ENCODE measurements at places on chromosomes 7 and 10.

- DNase-seq = no peak
Observed at GRCh38 chr7:70573071-70573661, 558.8 kb upstream of the GALNT17 start.

- no peak for DNase-seq
Observed at GRCh38 chr7:146175716-146176115, 59.1 kb downstream of the CNTNAP2 start.

GRCh38 chr10:110455446-110455845 is 42.3 kb upstream of the DUSP5 start:
- DNase-seq = no peak

DNA sequence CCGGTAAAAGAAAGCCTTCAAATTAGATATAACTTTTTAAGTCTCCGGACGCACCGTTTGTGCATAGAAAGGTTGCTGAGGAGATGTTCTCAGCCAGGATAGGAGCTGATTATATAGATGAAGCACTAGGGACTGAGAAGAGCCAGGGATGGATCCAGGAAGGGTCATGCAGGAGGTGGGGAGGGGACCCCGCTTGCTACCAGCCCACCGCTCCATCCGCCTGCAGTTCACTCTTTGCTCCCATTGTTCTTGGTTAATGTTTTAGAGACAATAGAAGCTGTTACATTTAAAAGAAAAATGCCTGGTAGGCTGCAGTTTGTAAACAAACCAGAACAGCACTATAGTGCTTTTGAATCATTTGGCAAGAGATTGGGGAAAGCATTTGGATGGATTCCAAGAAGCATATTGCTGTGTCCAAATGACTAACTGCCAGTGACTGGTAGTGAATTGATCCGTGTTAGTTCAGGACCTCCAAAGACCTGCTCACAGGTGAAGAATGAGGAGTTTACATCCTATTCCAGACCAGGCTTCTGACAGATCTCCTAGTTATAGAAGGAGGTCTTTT is 175.9 kb upstream of the TAC1 start:
- DNase-seq = peak; percentile 43

GRCh38 chr7:79461660-79462059 is 8.2 kb upstream of the MAGI2 start:
- no peak for DNase-seq

DNA sequence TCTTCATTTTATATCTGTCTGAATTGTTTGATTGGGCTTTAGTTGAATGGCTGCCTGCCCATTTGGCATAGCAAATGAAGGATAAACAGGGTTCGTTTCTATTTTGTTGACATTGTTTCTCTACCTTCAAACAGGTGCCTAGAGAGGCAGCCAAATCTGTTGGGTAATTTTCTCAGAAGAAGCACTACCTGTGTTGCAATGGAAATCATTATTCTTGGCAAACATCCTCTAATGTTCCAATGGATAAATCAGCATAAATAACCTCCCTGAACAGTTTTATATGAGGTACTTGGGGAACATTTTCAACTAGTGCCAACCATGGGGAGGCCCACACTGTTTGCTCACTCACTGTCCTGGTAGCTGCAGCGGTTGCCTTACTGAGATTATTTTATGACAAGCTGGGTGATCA is 64.4 kb upstream of the PLPP4 start:
- no peak for DNase-seq

- DNase-seq = no peak
Observed at GRCh38 chr7:133016604-133017003, 65.3 kb downstream of the CHCHD3 start.

DNA sequence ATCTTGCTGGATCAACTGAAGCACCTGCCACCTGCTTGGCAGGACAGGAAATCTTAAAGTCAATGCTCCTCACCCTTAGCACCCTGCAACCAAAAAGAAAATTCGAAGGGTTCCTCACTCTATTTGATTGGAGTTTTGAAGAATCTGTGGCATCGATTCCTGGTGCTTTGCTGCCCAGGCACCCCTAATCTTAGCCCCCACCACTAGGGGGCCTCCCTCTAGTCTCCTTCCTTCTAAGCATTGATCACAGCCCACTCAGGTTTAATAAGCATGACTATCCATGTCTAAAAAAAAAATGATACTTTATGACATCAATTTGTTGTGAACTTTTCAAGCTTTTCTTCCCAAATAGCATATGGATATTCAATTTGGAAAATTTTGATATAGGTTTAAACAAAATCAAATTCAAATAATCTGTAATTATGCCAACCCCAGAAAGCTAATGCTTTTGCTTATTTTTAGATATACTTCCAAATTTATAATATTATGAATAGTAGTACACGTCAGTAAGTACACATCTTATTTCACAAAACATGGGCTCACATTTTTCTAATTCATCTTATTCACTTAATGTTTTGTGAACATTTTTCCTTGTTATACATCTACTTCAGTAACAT is 45.3 kb downstream of the NRG3 start:
- DNase-seq = peak; percentile 0

DNA sequence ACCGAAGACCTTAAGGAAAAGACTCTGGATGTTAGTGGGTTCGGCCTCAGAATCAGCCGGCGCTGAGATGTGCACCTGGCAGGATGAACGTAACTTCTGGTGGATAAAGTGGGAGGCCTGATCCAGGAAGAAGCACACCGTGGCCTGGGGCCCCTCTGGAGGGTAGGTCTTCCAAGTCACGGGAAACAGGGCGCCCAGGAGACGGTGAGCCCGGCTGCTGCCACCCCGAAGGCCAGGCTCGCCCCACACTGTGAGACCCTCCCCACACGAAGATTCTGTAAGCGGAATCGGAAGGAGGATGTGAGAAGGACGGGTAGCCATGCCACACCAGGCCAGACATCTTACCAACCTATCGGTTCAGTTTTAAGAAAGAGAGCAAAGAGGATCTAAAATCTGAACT is 279.0 kb downstream of the DNAJB6 start:
- no peak for DNase-seq

DNA sequence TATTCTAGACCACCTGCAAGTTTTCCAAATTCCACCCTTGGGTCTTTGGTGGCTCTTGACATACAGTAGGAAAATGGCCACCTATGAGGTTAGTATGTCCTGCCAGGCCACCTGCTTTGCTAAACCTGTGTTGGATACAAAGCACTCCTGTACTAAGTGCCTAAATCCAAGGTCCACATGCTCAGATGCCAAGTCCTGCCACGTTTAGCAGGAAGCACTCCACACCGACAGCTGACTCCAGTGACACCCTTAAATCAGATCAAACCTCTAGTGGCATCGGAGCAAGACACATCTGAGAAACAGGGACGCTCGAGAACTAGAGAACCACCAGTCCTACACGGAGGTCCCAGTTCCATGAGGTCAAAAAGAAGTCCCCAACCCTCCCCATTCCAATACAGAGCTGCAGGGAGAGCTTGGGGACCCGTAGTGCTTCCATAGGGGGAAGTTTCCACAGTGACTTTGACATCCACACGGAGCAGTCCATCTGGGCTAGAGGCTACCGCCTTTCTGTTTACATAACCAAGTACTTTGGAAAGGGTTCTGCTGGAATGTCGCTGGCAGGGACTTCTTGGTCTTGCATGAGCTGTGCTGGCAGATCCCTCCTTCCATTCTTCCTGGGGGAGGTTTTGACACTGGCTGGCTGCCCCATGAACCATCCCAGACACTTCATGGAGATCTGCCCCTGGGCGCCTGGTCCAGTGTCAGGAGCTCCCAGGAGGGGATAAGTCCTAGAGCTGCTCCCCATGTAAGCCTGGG is 290.6 kb downstream of the PRPF18 start:
- DNase-seq = no peak

DNA sequence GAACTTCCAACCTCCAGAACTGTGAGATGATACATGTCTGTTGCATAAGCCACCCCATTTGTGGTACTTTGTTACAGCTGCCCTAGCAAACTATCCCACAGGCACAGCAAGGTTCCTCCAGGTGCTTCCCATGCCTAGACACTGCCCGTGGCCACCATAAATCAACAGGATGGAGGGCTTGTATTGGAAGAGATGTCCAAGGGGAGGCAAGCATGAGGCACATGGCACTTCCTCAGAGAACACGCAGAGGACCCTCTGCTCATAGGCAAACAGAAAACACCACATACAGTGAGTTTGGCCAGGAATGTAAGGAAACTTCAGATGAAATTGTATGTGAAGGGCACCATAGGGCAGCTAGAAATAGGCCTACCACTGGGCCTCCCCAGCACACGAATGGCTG is 291.1 kb downstream of the GRID1 start:
- DNase-seq = no peak

- DNase-seq = no peak
Observed at GRCh38 chr10:72802763-72803505, 90.6 kb upstream of the OIT3 start.

- DNase-seq = no peak
Observed at GRCh38 chr7:100543586-100543985, 4.6 kb downstream of the AGFG2 start.
